ENCODE measurements at places on chromosomes 16 and 17.
A peak's percentile ranks its signal among the peaks of the same experiment; 100 is the strongest.

GRCh38 chr16:2366660-2367309 lies 26.3 kb upstream of the ABCA3 start:
- DNase-seq: no peak

DNA sequence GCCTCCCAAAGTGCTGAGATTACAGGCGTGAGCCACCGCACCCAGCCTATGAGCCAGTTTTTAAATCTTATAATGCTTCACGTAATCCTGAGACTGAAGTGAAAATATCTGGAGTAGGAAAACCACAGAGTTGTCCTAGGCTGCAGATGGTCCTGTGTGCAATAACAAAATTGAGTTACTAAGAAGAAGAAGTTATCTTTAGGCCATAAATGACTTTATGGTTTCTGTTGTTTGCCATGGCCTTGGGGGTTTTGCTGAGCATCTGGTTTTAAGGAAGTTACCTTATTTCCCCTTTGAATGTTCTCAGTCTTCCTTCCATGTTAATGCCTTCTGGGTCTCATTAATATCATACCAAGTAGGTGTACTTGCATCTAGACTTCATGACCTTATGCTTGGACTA lies 16.5 kb downstream of the NMT1 start:
- no peak for DNase-seq

GRCh38 chr16:23082161-23082788 lies 67.0 kb downstream of the USP31 start:
- DNase-seq: peak; percentile 3

GRCh38 chr16:88017587-88018101 lies 66.4 kb downstream of the BANP start:
- DNase-seq: no peak

GRCh38 chr16:88618956-88619667 lies 19.3 kb upstream of the IL17C start:
- DNase-seq: no peak

DNA sequence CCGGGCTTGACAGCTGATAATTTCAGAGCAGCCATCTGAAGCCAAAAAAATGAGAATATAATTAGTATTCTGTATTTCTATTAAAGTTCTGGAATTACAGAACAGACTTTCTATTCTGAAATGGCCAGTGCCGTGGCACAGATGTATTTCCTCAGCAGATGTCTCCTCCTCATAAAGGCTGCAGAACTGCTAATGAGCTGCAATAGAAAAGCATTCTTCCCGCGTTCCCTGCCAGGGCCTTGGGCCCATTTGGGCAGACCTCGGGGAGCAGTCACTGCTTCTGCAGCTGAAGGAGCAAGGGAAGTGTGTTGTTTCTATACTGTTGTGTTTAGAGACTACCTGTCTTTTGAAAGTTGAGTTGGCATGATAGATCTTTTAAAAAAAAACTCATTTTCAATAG lies 152.6 kb upstream of the CACNG5 start:
- no peak for DNase-seq

GRCh38 chr16:14241631-14242030 lies 170.5 kb downstream of the MRTFB start:
- no peak for DNase-seq

- no peak for DNase-seq
Observed at GRCh38 chr16:50260206-50261159, 5.9 kb upstream of the ADCY7 start.

DNA sequence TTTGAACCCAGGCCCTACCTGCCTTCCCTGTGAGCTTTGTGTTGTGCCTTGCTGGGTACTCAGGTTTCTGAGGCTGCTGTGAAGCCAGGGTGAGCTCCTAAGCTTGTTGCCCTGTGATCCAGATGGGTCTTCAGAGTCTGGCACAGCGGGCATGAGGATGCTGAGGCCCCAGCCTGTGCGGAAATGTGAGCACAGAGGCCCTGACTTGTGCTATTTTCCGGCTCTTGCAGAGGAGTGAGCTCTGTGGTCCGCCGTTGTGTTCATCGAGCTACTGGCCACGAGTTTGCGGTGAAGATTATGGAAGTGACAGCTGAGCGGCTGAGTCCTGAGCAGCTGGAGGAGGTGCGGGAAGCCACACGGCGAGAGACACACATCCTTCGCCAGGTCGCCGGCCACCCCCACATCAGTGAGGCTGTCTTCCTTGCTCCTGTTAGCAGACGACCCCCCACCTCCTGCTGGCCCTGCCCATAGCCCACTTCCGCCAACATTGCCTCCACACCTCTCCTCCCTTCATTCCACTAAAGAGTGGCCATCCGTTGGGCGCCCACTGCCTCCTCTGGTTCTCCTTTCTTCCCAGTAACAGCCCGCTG lies 2.7 kb downstream of the PHKG2 start:
- DNase-seq: no peak

DNA sequence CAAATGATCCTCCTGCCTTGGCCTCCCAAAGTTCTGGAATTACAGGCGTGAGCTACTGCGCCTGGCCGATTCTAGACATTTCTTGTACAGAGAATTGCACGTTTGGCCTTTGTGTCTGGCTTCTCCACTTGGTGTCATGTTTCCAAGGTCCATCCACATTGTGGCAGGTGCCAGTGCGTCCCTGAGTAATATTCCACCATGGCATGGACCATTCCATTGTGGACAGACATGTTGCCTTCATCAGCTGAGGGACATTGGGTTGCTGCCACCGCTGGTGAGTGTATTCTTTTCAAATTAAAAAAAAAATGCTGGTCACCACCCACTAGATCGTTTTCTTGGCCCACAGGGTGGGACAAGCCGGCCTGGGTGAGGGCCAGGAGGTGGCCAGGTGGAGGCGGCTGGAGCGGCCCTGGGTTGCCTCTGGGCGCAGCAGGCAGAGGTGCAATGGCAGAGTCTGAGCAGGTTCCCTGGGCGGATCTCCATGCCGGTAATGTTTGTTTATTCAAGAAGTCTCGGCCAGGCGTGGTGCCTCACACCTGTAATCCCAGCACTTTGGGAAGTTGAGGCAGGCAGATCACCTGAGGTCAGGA lies 274.1 kb downstream of the SEC14L1 start:
- no peak for DNase-seq

DNA sequence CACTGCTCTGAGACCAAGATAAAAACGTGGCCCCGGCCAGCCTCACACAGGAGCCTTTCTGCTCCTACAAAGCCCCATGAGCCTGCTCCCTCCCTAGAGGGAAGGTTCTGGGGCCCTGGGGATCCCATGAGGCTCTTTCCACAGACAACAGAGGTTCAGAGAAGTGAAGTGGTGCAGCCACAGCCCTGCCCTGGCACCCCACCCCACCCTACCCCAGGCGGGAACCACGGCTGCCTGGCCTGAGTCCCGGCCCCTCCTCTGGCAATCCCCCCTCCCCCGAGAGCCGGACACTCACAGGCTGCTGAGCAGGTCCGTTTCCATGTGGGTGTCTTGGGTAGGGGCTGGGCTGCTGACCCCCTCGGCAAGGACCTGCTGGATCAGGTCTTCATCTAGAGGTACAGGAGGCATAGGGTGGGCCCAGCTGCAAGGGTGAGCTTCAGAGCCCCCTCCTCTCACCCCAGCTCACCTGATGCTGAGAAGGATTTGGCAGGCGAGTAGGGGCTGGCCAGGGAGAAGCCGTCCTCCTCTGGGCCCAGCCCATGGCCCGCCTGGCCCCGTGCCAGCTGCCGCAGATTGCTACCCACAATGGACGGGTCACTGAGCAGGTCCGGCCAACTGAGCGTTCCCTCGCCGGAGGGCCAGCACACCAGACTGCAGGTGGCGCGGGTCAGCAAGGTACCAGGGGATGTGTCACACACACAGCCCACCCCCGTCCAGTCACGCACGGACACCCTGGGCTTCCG lies 38.7 kb downstream of the PKD1 start:
- DNase-seq: no peak

DNA sequence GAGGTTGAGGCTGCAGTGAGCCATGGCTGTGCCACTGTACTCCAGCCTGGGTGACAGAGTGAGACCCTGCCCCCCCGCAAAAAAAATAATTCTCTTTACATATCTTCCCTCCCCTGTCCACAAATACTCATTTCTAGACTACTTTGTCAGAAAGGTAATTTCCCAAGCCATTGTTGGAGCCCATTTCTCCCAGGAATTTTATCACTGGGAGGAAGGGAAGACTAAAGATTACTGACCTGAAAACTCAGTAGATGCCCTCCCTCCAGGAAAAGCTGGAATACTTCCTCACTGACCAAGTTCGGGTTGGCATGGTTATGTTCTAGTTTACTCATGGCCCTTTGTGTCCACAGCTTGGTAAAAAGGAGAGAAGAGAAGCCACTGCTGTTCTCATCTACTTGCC lies 4.1 kb downstream of the CALCOCO2 start:
- no peak for DNase-seq

DNA sequence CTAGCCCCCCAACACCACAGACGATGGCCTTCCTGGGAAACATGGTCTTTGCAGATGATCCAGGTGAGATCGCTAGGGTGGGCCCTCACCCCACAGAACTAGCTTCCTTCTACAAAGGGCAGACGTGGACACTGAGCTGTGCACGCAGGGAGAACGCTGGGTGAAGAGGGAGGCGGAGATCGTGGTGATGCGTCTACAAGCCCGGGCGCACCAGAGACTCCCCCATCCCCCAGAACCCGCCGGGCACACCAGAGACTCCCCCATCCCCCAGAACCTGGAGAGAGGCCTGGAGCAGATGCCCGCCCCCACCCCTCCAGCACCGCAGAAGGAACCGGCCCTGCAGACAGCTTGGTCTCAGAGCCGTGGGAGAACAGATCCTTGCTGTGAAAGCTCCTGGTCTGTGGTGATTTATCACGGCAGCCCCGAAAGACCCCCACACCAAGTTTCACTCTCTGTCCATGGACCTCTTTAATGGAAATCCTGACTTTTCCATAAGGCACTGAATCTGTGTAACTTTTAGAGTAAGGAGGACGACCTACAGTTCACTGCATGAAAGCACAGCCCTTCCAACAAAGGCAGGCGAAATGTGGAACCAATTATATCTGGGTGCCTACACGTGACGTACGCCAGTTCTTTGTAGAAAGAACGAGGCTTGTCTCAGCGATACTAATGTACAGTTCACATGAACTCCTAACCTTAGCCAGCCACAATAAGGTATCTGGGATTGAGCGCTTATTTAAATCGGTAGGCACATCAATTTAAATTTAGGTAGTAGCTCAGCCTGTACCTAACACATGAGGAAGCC lies 88.5 kb downstream of the ANKRD11 start:
- DNase-seq: no peak

DNA sequence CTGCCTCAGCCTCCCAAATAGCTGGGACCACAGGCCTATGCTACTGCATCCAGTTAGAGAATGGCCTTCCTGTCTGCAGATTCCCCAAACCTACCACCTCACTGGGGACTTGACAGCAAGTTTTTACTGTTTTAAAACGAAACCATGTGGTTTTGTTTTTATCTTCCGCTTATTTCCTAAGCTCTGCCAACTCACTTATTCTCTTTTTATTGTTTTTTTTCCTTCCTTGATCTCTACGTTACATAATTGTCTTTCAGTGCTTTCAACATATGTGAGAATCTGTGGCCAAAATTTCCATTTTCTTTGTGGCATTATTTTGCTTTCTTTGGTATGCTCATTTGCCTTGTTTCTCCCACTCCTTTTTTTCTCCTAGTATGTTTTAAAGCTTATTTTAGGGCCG lies 14.6 kb upstream of the SLC38A7 start:
- no peak for DNase-seq

DNA sequence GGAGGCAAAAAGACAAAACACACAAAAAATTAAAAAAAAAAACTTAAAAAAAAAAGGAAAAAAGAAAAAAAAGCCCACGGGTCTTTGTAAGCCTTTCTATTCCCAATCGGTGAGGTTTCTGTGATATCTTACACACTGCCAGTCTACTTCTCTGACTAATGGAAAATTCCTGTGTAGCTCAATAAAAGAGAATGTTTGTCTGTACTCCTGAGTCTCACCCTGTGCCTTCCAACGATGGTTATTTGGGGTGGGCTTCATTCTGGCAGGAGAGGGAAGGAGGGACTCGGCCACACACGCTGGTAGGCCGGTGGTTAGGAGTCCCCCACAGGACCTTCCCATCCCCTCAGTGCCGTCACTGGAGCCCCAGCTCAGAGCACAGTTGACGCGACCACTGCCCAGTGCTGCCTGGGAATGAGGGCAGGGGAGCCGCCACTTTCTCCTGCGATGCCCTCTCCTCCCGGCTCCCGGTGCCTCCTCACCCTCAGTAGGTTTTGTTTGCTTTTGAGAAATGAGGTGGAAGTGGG lies 68.0 kb downstream of the AMFR start:
- DNase-seq: peak; percentile 44

GRCh38 chr17:78114831-78115723 lies 13.5 kb downstream of the TMC6 start:
- no peak for DNase-seq

GRCh38 chr17:6749519-6749918 lies 6.3 kb upstream of the XAF1 start:
- no peak for DNase-seq

GRCh38 chr17:41176744-41177387 lies 1.2 kb downstream of the KRTAP4-2 start:
- DNase-seq: no peak

DNA sequence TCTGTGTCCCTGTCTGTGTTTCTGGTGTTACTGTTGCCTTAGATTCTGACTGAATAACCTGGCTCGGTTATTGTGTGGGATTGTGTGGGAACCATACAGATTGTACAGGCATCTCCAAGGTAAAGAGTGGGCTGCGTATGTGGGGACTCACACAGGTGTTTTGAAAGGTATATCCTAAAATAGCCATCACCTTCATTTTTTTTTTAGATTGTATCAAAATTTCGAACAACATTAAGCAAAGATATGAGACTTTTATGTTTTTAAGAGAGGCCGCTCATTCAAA lies 53.5 kb downstream of the ATP2C2 start:
- no peak for DNase-seq

- no peak for DNase-seq
Observed at GRCh38 chr16:79217375-79218011, 383.0 kb downstream of the MAF start.

- no peak for DNase-seq
Observed at GRCh38 chr17:72294487-72294893, 173.7 kb downstream of the SOX9 start.

DNA sequence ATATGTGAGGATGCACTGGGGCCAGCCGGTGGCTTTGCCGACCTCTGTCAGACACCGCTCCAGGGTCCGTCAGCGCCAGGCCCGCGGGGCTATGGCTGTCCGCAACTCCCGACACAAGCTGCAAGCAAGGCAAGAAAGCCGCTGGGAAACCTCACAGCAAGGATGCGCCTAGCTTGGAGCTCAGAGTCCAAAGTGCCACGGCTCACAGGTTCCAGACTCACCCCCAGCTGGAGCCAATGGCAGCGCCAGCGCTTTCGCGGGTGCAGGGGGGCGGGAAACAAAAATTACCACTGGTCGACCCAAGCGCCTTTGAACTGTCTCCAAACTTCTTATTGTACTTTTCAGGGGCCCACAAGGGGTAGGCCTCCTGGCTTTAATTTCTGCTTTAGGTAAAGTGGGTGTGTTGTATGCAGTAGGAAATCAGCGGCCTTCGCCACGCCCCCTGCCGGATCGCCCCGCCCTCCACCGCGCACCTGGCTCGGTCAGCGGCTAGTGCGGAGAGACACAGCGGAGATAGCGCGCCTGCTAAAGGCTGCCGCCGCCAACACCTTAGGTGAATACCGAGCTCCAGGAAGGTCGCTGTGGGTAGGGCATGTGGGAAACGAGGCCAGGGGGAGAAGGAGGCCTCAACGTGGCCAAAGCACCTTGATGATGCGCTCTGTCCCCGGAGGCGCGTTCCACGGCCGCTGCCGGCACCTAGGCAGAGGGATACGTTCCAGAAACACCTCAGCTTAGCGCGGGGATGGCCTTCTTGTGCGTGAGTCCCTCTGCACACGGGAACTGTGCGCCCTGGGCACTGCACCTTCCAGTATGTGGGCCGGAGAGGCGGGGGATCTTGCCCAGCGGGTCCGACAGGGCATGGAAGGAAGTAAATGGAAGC lies 61.0 kb upstream of the RBL2 start:
- DNase-seq: no peak

GRCh38 chr17:45395569-45396415 lies 36.9 kb downstream of the ARHGAP27 start:
- DNase-seq: no peak

GRCh38 chr17:13429201-13429600 lies 172.5 kb downstream of the HS3ST3A1 start:
- peak; percentile 96 for DNase-seq
